ENCODE measurements at places on chromosomes 7 and 10.

- peak; percentile 25 for ATAC-seq
Measured at GRCh38 chr10:3067118-3067858, at the start of gene PFKP. Gene PFKP (plus strand): TSS chr10:3067548. CDS start chr10:3067596, 48 bp downstream.

DNA sequence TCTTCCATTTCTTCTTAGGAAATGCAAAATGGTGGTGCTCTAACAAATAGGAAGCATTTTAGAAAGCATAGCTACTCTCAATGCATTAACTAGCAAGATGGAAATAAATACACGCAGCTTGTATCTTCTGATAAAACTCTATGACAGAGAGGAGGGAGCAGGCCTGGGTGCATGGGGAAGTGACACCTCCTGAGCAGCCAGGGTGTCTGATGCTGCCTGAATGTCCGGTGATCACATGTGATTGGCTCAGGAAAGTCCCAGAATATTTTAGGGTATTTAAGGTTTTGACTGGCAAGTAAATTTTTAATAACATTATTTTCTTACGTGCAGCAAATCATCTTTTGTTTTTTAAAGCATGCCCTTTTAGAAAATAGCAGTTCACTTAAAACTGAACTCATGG, 261.0 kb upstream of the KLF6 start:
- no peak for ATAC-seq

DNA sequence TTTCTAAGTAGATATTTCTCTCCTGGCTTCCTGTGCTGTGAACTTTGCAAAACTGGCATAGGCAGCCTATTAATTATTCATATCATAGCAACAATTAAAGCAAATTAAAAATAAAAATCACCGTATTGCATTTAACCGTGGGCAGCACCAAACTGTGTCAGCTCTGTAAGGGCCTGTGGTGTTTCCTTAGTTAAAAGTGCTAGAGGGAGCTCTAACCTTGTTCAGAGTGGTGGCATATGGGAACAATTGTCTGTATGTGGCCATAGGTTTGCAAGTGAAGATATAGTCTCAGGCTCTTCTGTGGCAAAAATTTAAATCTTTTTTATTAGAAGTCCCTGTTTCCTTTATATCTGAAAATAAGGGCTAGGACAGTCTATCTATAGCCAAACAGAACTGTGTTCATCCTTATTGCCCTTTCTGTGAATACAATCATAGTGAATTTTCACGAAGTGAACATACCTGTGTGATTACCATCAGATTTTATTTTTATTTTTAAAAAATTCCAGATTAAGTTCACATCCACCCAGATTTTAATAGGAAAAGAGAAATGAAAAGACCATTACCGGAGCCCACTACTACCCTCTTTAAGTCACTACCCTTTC, 92.6 kb downstream of the POLL start:
- ATAC-seq = peak; percentile 50

DNA sequence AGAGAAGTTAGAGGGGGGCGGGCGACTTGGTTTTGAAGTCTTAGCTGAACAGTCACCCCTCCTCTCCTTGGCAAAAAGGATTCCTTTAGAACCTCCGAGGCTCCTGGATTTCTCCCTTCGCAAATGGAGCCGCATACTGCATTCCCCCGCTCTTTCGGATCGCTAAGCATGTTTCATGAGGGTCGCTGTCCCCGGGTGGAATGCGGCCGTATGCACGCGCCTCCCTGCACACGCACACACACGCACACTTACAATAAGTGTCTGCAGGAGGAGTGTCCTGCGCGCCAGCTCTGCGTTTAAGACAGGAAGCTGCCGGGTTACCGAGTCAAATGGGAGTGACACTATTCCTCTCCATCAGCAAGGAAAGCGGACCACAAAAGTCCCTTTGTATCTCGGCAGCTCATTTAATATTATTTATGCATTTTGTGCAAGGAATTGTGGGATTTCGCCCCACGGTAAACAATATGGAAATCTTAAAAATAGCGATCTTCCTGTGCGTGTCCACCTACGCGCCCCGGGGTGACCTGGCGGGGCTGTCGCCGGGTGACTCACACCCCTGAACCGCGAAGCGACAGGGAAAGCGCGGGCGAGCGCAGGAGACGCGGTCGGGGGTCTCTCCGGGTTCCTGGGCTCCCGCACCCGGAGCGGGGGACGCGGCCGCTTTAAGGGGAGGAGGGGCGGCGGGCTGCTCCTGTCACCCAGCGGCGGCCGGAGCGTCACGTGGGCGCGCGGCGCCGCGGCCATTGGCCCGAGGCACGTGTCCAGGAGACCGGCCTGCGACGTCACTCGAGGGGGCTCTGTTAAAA, 988 bp upstream of the EN2 start:
- ATAC-seq = peak; percentile 91

DNA sequence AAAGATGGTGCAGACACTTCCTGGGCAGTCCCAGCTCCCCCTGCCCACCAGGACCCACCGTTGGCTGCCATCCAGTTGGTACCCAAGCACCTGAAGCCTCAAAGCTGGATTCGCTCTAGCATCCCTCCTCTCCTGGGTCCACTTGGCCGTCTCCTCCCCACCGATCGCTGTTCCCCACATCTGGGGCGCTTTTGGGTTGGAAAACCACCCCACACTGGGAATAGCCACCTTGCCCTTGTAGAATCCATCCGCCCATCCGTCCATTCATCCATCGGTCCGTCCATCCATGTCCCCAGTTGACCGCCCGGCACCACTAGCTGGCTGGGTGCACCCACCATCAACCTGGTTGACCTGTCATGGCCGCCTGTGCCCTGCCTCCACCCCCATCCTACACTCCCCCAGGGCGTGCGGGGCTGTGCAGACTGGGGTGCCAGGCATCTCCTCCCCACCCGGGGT, 14.5 kb upstream of the LIMK1 start:
- no peak for ATAC-seq

- ATAC-seq = no peak
Measured at GRCh38 chr7:69840248-69840647, 242.0 kb downstream of the AUTS2 start.

DNA sequence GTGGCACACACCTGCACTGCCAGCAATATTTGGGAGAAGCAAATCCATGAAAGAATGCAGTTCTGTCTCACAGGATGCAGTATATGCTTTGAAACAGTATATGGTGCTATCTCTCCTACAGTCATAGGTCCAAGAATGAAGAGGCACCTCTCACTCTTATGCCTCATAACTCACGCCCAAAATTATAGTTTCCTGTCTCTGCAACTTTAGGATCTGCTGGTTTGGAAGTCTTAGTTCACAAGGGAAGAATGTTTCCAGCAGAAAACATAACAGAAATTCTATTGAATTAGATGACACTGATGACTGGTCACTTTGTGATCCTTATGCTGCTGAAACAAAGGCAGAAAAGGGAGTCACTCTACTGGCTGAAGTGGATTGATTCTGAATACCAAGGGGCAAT, 5.7 kb downstream of the C10orf67 start:
- no peak for ATAC-seq

DNA sequence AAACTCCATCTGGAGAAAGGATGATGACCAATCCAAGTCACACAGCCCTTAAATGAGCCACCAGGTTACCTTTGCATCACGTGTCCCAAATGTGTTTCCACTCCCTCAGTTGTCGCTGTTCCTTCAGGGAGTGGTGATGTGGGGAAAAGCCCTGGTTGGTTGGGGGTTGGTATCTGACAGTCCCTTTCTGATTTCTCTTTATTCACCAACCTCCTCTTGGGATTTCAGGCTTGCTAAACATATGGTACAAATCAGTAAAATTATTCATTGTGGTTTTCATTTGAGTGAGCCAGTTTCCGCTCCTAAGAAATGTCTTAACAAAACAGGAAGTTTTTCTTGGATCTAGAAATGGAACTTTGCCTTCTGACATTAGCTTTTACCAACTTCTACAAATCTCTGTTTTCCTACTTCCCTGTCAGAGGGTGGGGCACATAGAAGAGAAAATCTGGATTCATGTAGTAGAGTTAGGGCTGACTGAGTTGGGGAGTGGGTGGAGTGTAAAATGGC, 40.0 kb upstream of the KMT2E start:
- ATAC-seq = peak; percentile 38

DNA sequence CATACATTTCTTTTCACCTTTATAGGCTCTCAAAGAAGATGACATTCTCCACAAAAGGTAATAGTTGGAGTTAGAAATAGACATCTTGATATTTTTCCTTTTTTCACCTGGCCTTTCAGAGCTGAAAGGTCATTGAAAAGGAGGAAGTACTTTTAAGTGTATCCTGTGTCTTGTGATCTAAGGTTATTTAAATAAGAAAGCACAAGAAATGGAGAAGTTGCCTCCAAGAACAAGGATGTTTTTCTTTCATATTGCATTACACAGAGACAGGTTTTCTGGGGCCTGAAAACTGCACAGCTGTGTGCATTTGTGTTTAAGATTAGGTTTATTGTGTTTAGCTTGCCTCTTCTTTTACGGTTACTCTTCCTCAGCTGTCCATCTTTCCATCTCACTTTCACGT, 103.4 kb upstream of the SEMA3D start:
- ATAC-seq = no peak

DNA sequence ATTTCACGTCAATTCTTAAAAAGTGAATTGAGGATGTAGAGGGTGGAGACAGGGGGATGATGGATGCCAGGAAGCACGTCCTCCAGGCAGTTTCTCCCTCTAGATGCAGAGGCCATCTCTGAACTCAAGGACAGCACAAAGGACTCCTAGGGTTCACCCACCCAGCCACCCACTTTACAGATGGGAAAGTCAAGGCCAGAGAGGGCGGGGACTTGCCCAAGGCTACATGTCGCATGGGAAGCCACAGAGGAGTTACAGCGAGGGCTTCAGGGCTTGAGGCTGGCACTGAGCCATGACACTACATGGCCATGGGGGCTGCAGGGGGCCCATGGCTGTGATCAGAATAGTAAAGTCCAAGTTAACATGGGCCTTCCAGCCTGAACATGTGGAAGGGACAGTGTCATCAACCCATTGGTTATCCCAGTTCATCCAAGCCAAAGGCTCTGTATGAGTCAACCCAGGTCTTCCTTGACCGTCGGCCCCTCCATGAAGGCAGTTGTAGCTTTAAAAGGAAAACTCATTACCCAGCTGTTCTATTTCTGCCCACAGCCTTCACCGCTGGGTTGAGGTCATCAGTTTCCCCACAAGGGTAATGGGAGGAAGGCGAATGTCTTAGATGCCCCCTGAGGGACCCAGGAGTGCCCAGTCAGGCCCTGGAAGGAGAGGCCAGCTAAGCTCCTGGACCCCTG, 24.3 kb upstream of the KPNA7 start:
- no peak for ATAC-seq

GRCh38 chr7:45237788-45238461, 80.3 kb downstream of the RAMP3 start:
- no peak for ATAC-seq

GRCh38 chr7:148340438-148341280, 249.9 kb upstream of the C7orf33 start:
- no peak for ATAC-seq

- peak; percentile 99 for ATAC-seq
Measured at GRCh38 chr7:28754027-28754426, 204.1 kb downstream of the TRIL start.

DNA sequence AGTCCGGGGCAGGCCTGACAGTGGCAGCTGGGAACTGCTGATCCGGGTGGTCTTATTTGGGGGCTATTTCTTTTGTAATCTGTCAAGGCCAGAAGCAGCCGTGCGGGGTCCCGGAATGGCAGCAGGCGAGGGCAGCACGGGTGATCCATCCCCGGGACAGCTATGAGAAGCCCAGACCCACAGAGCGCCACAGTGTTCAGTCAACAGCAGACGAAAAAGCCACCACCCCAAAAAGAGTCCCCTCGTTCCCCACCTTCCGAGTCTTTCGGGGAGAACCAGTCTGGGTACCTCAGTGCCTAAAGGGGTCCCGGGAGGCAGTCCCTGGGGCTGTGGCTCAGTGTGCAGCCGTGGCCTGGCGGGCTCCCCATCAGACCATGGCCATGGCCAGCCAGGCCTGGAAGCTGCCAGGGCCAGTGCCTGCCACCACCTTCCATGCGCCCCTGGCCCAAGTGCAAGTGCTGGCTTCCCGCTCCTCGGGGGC, 125.1 kb upstream of the KCTD7 start:
- no peak for ATAC-seq

DNA sequence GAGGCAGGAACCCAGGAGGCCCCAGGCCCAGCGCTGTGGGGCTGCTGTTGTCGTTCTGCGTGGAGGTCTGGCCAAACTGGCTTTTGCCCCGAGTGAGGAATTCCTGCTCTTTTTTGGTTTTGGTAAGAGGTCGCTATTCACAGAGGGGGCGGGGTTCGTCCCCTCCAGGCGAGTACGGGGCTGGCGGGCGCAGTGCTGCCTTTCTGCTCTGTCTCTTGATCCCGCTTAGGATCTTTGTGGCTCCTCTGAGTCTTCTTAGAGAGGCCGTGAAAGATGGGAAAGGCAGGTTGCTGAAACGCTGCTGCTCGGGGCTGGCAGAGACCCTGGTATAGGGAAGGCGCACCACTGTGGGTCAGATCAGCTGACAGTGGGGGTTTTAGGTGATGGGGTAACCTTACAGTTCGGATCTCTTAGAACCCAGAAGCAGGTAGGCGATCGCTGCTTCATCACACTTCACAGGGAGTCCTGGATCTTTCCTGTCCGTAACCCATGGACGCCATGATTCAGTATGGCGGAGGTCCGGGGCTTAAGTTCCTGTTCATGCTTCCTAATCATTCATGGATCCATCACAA, 136.7 kb downstream of the KIF20B start:
- no peak for ATAC-seq

DNA sequence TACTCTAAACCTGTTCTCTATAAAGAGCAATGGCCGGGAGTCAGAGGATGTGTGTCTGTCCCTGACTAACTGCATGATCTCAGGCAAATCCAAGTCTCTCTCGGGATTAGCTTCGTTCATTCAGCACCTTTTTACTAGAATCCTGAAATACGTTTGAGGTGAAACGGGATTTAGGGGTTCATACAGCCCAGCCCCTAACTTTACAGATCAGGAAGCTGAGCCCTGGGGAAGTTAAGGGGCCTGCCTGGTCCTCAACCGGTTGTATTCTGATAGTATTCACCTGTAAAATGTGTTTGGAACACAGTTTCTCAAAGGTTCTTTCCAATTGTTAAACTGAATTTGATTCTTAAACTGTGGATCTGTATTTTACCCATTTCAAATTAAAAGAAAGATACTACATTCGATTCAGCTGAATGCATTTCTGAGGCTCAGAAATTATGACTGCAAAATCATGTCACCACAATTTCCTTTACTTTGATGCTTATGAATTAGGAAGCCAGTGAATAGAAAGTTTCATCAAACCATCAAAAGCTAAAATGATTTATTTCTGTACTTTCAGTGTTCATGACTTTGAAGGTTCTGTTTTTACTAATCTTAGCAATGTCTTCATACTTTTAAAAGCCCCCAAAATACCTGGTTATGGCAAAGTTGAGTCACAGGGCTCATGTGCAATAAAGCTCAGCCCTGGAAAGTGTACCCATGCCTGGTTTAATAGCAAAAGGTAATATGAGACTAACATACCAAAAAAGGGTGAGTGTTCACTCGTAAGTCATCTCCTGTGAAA, 28.9 kb upstream of the EZH2 start:
- no peak for ATAC-seq

- ATAC-seq = no peak
Measured at GRCh38 chr10:112996462-112996861, 46.4 kb downstream of the TCF7L2 start.

DNA sequence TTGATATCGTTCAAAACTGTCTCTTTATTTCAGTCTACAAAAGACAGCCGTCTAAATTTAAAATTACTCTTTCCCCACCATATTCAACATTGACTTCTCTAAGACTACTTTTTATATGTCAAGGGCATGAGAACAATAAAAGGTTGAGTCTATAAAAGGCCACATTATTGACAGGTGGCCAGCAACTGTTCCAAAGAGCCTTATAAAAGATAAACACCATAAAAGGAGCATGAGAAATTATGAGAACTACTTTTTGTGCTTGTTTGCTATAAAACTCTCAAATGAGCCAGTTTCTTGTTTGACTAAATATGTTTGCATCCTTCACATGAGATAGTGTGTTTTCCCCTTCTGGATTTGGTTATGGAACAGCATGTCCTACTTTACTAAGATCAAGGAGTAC, 189.2 kb downstream of the THSD7A start:
- no peak for ATAC-seq

All from motor neuron (in vitro differentiated cells).